Panc1 (cell line): ENCODE measurements at places on chromosomes 13 and 19. TPM values are rescaled to one million over a fixed set of nuclear protein-coding genes. Genes with fewer than 3 reads are reported as not detected.

DNA sequence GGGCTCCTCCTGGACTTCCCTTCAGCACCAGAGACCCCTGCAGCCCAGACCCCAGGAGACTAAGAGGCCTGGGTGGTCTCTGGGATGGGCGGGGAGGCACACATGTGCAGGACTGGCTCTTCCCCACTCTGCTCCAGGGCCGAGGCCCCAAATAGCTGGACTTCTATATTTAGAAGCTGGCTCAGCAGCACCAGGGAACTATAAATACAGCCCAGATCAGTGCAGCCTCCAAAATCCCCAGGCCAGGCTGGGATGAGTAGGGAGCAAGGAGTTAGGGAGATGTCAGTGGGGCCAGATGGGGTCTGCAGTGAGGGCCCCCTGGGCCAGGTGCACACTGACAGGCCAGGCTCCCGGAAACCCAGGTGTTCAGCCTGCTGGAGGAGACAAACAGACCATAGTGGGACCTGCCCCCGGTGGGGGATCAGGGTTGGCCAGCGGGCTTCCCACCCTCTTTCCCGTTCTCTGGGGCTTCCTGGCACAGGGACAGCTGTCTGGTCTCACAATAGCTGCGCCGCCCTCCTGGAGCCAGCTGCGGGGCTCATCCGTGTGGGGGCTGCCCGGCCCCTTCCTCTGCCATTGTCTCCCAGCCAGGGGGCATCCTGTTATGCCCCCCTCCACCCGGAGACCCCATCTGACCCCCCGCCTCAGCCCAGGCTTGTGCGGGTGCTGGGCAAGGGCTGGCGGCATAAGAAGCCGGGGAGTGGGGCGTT is 5.5 kb upstream of the ADGRE5 start:
- no peak for DNase-seq
- H3K27ac ChIP-seq: no peak overlapping the region
- H3K4me1 ChIP-seq: peaks cover 13% of the 10 kb centered on the region
- no peaks in the 10 kb centered on the region for H3K27me3 ChIP-seq
- no peak overlapping the region for H3K4me3 ChIP-seq

DNA sequence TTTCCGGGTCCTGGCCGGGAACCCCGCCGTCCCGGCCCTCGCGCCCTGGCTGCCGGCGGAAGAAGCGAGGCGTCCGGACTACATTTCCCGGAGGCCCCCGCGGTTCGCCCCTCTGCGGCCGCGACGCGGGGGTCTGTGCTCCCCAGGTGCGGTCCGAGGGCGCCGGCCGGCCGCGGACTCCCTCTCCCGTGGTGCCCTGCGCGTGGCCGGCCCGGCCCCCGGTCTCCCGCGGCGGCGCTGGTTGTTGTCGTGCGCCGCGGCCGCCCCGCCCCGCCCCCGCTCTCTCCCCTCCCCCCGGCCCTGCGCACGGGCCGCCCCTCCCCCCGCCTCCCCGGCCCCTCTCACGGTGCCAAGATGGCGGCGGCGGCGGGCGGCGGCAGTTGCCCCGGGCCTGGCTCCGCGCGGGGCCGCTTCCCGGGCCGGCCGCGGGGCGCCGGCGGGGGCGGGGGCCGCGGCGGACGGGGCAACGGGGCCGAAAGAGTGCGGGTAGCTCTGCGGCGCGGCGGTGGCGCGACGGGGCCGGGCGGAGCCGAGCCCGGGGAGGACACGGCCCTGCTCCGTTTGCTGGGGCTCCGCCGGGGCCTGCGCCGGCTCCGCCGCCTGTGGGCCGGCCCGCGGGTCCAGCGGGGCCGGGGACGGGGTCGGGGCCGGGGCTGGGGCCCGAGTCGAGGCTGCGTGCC is at the start of gene KMT2B:
KMT2B (plus strand) TSS at position 339 of the 680 bp plus-strand sequence; CDS start at position 355, 16 bp downstream.
- H3K27me3 ChIP-seq: no peaks in the 10 kb centered on the region
- peak within 1 kb of the TSS; percentile 89 for H3K27ac ChIP-seq
- H3K4me1 ChIP-seq: peaks cover 16% of the 10 kb centered on the region

GRCh38 chr19:49421039-49421877 is 2.0 kb downstream of the PTH2 start:
- peaks cover 10% of the 10 kb centered on the region for H3K27me3 ChIP-seq
- no peaks in the 10 kb centered on the region for H3K36me3 ChIP-seq
- DNase-seq: no peak
- 0 out of 2 replicates have a peak, but pooled peaks cover 3% of the 10 kb centered on the region for H3K4me1 ChIP-seq
- peak overlapping the region; percentile 41 for H3K4me3 ChIP-seq

GRCh38 chr19:18908917-18909619 is 10.1 kb downstream of the COPE start:
- no peaks in the 10 kb centered on the region for H3K4me1 ChIP-seq
- H3K4me3 ChIP-seq: no peak overlapping the region
- DNase-seq: no peak
- no peaks in the 10 kb centered on the region for H3K27me3 ChIP-seq

Gene DACT3
- total RNA-seq: 1.0 TPM

- H3K4me3 ChIP-seq: no peak overlapping the region
- no peaks in the 10 kb centered on the region for H3K4me1 ChIP-seq
- no peak overlapping the region for H3K27ac ChIP-seq
- no peak for DNase-seq
- no peaks in the 10 kb centered on the region for H3K27me3 ChIP-seq
Measured at GRCh38 chr19:8041531-8041931, 11.0 kb upstream of the CCL25 start.

GRCh38 chr19:50465986-50466705 is 10.2 kb upstream of the EMC10 start:
- H3K27ac ChIP-seq: no peak overlapping the region
- DNase-seq: no peak
- no peaks in the 10 kb centered on the region; the same call in 1 of the 2 replicates for H3K4me1 ChIP-seq
- H3K4me3 ChIP-seq: no peak overlapping the region
- no peaks in the 10 kb centered on the region for H3K27me3 ChIP-seq
- H3K36me3 ChIP-seq: no peaks in the 10 kb centered on the region

Gene FGF21
- total RNA-seq: not detected
